Endothelial cell of coronary artery (primary cell): ENCODE measurements at places on chromosomes 2 and 18. TPM values are rescaled to one million over a fixed set of nuclear protein-coding genes. Genes with fewer than 3 reads are reported as not detected.

The AQP12A gene
- not detected in 2 replicates for total RNA-seq

The PSME4 gene
- 35.6 and 42.6 TPM in 2 replicates for total RNA-seq

The NEB gene
- total RNA-seq, result 0.19 and 0.45 TPM in 2 replicates

The ME2 gene
- 51.6 and 53.7 TPM in 2 replicates for total RNA-seq

The CYP27C1 gene
- total RNA-seq, result under 0.01 and 0.28 TPM in 2 replicates

The CCDC141 gene
- 0.09 TPM in 1 of 2 replicates, not detected in the other for total RNA-seq

The SCN7A gene
- not detected in 2 replicates for total RNA-seq

The KIF5C gene
- total RNA-seq, result 0.09 TPM in 2 replicates

The PLGLB1 gene
- 0.18 and 0.75 TPM in 2 replicates for total RNA-seq

The GKN2 gene
- 0.18 TPM in 1 of 2 replicates, not detected in the other for total RNA-seq

The FECH gene
- 31.4 and 39.8 TPM in 2 replicates for total RNA-seq

The GLS gene
- 178 and 328 TPM in 2 replicates for total RNA-seq

The FAM136A gene
- total RNA-seq, result 23.3 and 36.4 TPM in 2 replicates

The PCARE gene
- total RNA-seq, result under 0.01 TPM in 1 of 2 replicates, not detected in the other

The MEP1B gene
- 0.19 TPM in 1 of 2 replicates, not detected in the other for total RNA-seq

The C2orf72 gene
- total RNA-seq, result 0.19 TPM in 1 of 2 replicates, not detected in the other

The SPATA3 gene
- total RNA-seq, result not detected in 2 replicates

The USP37 gene
- 7.7 and 10.4 TPM in 2 replicates for total RNA-seq

The MC4R gene
- not detected in 2 replicates for total RNA-seq

The ZNF385B gene
- total RNA-seq, result not detected in 2 replicates

The IL1F10 gene
- not detected in 2 replicates for total RNA-seq

The ALPP gene
- total RNA-seq, result not detected in 2 replicates

The GDF7 gene
- 1.5 and 3.6 TPM in 2 replicates for total RNA-seq

The DTNA gene
- 1.5 and 2.1 TPM in 2 replicates for total RNA-seq

The LYG2 gene
- not detected in 2 replicates for total RNA-seq

The OSR1 gene
- 1.8 TPM in 1 of 2 replicates, not detected in the other for total RNA-seq

The MOCOS gene
- total RNA-seq, result 0.63 and 1.6 TPM in 2 replicates

The CAVIN2 gene
- 93.7 and 128 TPM in 2 replicates for total RNA-seq

The MBOAT2 gene
- total RNA-seq, result 5.6 and 14.1 TPM in 2 replicates

The RNU2-63P gene
- total RNA-seq, result 10.1 and 284 TPM in 2 replicates

The POTEJ gene
- 0.09 TPM in 2 replicates for total RNA-seq

The ENOSF1 gene
- total RNA-seq, result 19.0 and 30.8 TPM in 2 replicates

The STON1 gene
- 3.6 and 11.3 TPM in 2 replicates for total RNA-seq

The ADI1 gene
- 32.4 and 35.9 TPM in 2 replicates for total RNA-seq

The IL36B gene
- not detected in 2 replicates for total RNA-seq

The SPR gene
- 46.5 and 49.2 TPM in 2 replicates for total RNA-seq

The CIDEA gene
- 0.81 TPM in 1 of 2 replicates, not detected in the other for total RNA-seq

The HOXD9 gene
- total RNA-seq, result 0.09 and 0.75 TPM in 2 replicates

The GPR35 gene
- under 0.01 and 0.47 TPM in 2 replicates for total RNA-seq

The AGFG1 gene
- total RNA-seq, result 43.5 and 45.1 TPM in 2 replicates

The FAM161A gene
- total RNA-seq, result 1.4 and 2.1 TPM in 2 replicates

The LBX2 gene
- 1.4 and 2.1 TPM in 2 replicates for total RNA-seq

The ZNF396 gene
- total RNA-seq, result 0.36 and 0.56 TPM in 2 replicates

The SYT4 gene
- not detected in 2 replicates for total RNA-seq

The STPG4 gene
- 0.09 TPM in 2 replicates for total RNA-seq

The FBXO48 gene
- total RNA-seq, result 0.18 and 0.28 TPM in 2 replicates

The OSGEPL1 gene
- 5.7 and 6.4 TPM in 2 replicates for total RNA-seq

The RIT2 gene
- total RNA-seq, result not detected in 2 replicates

The FBXO41 gene
- 0.56 and 0.72 TPM in 2 replicates for total RNA-seq

The FAM110C gene
- total RNA-seq, result not detected in 2 replicates

The ACVR2A gene
- total RNA-seq, result 6.6 and 7.3 TPM in 2 replicates

The CCDC150 gene
- total RNA-seq, result 4.2 and 6.3 TPM in 2 replicates

The TXNDC2 gene
- under 0.01 TPM in 1 of 2 replicates, not detected in the other for total RNA-seq
